ENCODE measurements at places on chromosomes 7 and 10. TPM values are rescaled to one million over a fixed set of nuclear protein-coding genes. Genes with fewer than 3 reads are reported as not detected.

DNA sequence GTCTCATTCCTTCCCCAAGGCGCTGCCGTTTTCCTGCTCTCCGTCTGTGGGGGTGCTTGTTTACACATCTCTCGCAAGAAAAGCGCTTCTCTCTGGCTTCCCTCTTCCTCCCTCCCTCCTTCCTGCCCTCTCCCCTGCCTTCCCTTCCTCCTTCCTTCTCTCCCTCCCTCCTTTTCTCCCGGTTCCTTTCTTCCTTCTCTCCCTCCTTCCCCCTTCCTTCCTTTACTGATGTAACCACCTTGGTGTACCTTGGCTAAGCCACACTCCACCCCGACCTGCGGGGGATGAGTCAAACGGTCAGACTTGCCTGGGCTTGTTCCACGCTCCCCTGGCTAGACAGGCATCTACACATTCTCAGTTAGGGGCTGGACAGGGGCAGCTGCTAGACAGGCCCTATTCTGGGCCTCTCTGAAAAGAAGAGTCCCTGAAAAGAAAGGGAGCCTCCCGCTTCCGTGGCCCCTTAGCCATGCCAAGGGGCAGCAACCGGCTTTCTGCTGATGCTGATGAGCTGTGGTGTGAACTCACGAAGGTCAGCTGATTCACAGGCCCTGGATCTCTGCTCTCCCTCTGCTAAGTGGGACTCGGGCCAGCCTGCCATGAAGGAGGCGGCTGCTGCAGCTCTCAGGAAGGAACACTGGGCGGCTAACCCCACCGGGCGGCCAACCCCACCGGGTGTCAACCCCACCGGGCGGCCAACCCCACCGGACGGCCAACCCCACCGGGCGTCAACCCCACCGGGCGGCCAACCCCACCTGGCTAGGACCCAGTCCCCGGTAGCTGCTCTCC lies 216.8 kb downstream of the TCERG1L start:
- peaks cover 20% of the 10 kb centered on the region for H3K4me1 ChIP-seq
- no peak for DNase-seq
- H3K27ac ChIP-seq, result no peak overlapping the region
- H3K36me3 ChIP-seq, result peaks cover 6% of the 10 kb centered on the region

DNA sequence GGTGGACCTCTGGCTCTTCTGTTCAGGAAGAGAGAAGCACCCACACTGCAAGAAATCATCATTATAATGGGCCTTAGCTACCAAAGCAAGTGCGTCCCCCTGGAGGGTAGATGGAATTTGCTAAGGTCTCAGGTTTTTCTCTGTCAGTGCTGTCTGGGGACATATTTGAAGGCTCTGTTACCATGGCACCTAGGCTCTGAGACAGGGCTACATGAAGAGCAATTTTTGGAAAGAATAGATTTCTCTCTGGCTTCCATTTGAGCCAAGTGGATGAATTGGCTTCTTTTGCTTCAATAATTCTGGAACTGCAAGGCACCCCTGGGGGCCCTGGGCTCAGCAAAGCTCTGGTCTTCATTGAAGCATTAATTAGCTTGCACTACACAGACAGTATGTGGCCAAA lies 349.1 kb upstream of the GALNT17 start:
- peak; percentile 82 for DNase-seq
- peak overlapping the region; percentile 8 for H3K27ac ChIP-seq
- H3K4me3 ChIP-seq, result no peak overlapping the region
- H3K27me3 ChIP-seq, result peaks cover 2% of the 10 kb centered on the region

UTF1 gene
- total RNA-seq, result not detected

DNA sequence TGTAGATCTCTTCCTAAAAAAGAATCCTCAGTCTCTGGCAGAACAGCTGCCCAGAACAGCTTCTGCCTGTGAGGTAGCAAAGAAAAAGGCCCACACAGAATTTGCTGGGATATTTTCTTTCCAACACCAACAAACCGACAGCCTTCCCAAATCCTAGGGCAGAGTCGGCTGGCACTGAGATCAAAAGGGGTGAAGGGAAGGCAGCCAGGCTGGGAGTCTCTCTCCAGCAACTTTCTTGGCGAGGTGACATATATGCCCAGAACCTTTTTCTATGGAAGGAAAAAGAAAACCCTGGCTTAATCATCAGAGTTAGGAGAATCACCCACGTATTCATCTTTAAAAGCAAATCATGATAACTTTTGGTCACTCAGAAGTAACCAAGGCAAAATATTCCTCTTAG lies 279.6 kb downstream of the DNAJB6 start:
- peaks cover 81% of the 10 kb centered on the region for H3K36me3 ChIP-seq
- H3K4me3 ChIP-seq, result no peak overlapping the region
- H3K27me3 ChIP-seq, result peaks cover 3% of the 10 kb centered on the region
- H3K27ac ChIP-seq, result no peak overlapping the region
- peaks cover 37% of the 10 kb centered on the region for H3K4me1 ChIP-seq

DNA sequence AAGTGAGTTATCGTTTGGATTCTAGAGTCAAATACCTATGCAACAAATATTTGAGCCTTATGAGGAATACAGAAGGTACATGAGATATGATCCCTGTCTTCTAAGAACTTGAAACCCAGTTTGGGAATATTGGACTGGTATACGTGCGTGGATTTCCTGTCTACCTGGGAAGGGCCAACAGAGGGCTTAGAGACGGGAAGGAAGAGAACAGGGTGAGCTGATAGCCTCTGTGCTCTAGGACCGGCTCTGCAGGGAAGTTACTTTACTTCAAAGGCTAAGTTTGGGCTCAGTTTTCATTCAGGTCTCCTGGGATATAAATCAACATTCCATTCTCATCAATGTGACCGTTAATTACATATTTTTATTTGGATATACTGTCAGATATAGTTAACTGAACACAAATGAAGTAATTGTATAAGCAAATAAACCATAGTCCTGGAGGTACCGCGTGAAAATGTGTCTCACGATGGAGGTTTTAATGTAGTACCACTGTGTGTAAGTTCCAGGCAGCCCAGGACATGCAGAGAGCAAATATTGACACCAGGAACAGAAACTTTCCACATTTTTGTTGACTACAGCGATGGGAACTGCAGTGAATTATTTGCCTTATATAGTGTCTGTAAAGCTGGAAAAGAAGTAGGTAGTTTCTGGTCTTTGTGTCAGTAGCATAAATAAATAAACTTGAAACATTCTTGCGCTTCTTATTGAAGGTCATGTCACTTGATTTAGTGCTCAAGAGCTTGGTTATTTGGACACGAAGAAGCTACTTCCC lies 8.6 kb downstream of the CHST12 start:
- H3K27ac ChIP-seq, result peak overlapping the region; percentile 43
- DNase-seq, result no peak
- H3K4me1 ChIP-seq, result peaks cover 6% of the 10 kb centered on the region

DNA sequence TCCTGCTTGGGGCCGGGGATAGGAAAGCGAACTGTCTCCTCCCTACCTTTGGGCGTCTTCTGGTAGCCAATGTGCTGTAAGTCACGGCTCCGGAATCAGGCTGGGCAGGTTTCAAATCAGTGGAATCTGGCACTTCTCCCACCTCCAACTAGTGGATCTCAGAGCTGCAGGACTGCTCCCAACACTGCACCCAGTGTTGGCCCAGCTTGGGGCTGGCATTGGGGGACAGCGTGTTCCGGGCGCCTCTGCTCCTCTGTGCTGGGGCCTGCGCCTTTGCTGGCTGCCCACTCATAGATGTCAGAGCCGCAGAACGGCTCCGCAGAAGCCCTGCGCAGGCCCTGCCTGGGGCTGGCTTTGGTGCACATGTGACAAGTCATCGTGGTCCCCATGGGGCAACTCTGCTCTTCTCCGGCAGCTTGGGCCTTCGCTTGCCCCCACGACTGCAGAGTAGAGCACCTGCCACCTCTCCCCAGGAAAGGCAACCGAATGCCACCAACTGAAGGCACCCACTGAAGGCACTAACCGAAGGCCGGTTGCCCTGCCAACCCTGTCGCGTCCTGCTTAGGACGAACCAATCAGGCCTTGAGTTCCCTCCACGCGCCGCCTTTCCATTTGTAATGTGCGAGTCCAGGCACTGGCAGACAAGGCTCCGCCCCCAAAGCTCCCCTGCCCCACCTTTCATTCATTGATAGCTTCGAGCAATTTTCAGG lies 85.5 kb upstream of the ABI1 start:
- no peak overlapping the region for H3K27ac ChIP-seq
- no peak overlapping the region for H3K4me3 ChIP-seq

LAMB4 gene
- total RNA-seq, result 0.30 TPM

- no peaks in the 10 kb centered on the region for H3K36me3 ChIP-seq
- H3K27me3 ChIP-seq, result no peaks in the 10 kb centered on the region
- H3K4me1 ChIP-seq, result no peaks in the 10 kb centered on the region
- no peak overlapping the region for H3K4me3 ChIP-seq
These were observed 197.4 kb downstream of the AHR start for GRCh38 chr7:17495655-17496394.

DNA sequence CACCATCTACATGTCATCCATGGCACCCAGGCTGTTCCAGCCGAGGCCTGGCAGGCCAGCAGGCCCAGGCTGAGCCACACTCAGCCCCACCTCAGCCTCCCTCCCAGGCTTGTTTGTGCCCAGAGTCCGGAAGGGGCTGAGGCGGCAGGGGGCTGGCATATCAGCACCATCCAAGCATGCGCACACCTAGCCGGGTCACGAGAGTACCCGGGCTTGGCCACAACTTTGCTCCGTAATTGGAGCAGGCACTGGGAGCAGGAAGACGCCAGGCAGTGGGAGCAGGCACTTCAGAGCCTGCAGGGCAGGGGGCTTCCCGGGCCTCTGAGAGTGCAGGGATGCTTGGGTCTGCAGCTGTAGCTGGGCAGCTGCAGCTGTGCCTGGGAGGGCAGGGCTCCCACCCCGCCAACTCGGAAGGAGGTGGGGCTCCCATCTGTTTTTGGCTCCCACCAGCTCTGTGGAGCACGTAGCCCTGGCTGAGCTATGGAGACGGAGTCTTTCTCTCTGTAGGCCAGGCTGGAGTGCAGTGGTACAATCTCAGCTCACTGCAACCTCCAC lies 15.2 kb upstream of the TSPAN15 start:
- no peaks in the 10 kb centered on the region for H3K27me3 ChIP-seq
- H3K27ac ChIP-seq, result no peak overlapping the region
- H3K36me3 ChIP-seq, result no peaks in the 10 kb centered on the region
- peaks cover 7% of the 10 kb centered on the region for H3K4me1 ChIP-seq

NPSR1 gene
- 0.11 TPM for total RNA-seq

DNA sequence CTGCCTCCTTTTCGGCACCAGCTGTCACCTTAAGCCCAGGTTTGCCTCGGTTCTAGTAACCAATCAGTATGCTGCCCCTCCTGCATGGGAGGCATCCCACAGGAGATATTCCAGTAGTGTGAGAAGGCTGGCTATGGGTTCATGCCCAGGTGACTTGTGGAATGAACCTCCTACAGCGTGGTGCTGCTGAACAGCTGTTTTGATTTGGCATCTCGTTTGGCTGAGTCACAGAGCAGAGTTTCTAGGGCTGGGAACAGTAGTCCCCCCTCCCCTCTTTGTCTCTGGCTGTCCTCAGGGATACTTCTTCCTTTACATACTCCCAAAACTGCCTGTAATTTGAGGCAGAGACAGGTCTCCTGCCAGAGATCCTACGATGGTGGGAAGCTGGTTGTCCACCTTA lies 16.1 kb downstream of the R3HCC1L start:
- DNase-seq, result no peak
- no peak overlapping the region for H3K27ac ChIP-seq
- H3K4me1 ChIP-seq, result no peaks in the 10 kb centered on the region
- H3K36me3 ChIP-seq, result peaks cover 2% of the 10 kb centered on the region

DNA sequence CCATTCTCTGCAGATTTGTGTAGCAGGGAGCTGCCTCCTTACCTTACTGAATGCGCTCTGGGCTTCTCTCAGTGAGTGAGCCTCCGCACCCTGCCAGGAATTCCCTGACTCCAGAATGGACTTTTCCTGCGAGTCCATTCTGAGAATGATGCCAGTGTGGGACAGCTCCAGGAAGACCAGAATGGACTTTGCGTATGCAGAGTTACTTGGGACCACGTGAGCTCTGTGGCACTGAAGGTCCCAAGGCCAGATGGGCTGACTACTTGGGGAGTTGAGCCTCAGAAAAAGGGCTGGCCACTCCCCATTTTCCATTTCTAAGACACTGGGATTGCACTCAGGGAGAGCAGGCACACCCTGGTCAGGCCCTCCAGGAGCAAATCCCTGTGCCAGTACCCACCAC lies 324.7 kb upstream of the ZMIZ1 start:
- H3K27ac ChIP-seq, result no peak overlapping the region
- H3K36me3 ChIP-seq, result no peaks in the 10 kb centered on the region
- H3K4me1 ChIP-seq, result peaks cover 23% of the 10 kb centered on the region
- H3K27me3 ChIP-seq, result no peaks in the 10 kb centered on the region
- no peak for DNase-seq

SHH gene
- total RNA-seq, result 3.5 TPM

ACSL5 gene
- 7.1 TPM for total RNA-seq

INMT gene
- 11.6 TPM for total RNA-seq

- peaks cover 3% of the 10 kb centered on the region for H3K4me1 ChIP-seq
- H3K36me3 ChIP-seq, result no peaks in the 10 kb centered on the region
- DNase-seq, result no peak
- no peak overlapping the region for H3K4me3 ChIP-seq
- H3K27me3 ChIP-seq, result no peaks in the 10 kb centered on the region
- no peak overlapping the region for H3K27ac ChIP-seq
These were observed 2.6 kb downstream of the PLEKHS1 start for GRCh38 chr10:113754125-113754524.

OLAH gene
- 7.4 TPM for total RNA-seq

DNA sequence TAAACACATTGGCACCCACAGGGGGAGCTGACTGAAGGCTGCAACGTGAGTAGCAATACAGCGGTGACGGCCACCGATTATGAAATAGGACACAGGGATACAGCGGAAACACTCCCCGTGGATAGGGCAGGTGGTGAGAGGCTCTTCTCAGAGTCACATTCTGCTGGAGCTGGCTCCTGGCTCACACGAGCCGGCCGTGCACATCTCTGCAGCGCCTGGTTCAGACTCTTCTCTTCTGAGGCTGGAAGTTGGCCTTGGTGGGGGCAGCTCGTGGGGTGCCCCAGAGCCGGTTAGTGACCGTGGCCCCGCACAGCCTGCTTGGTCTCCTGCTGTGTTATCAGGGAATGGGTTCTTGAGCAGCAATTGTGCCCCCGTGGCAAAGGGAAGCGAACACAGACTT lies 61.3 kb upstream of the EN2 start:
- no peak overlapping the region for H3K27ac ChIP-seq
- H3K27me3 ChIP-seq, result no peaks in the 10 kb centered on the region
- DNase-seq, result no peak

LLCFC1 gene
- not detected for total RNA-seq

GRCh38 chr10:14623931-14624330 lies 150.8 kb downstream of the FAM107B start:
- H3K36me3 ChIP-seq, result no peaks in the 10 kb centered on the region
- H3K4me3 ChIP-seq, result no peak overlapping the region
- H3K4me1 ChIP-seq, result peaks cover 11% of the 10 kb centered on the region
- no peak for DNase-seq
- H3K27me3 ChIP-seq, result no peaks in the 10 kb centered on the region

GIMAP7 gene
- total RNA-seq, result 3.3 TPM

SFRP4 gene
- total RNA-seq, result 82.7 TPM

DNA sequence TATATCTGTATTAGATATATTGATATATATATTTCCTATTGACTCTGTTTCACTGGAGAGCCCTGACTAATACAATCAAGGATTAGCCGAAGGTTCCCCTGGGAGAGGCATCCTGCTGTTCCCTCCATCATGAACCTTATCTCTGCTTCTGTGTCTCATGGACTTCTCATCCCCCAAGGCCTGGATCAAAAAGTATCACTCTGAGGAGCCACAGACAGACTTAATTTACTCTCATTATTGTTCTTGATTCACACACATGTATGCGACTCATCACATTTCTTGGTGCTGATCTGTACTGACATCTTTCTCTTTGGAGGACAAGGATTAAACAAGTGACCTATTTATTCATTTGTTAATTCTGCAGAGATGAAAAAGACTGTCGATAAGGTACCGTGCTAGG lies 550.2 kb downstream of the KCNMA1 start:
- no peak for DNase-seq
- H3K27me3 ChIP-seq, result no peaks in the 10 kb centered on the region
- H3K4me1 ChIP-seq, result peaks cover 5% of the 10 kb centered on the region
- H3K27ac ChIP-seq, result no peak overlapping the region

All from spinal cord (tissue), 10 donors.